Activated naive CD8-positive, alpha-beta T cell treated with anti-CD3 and anti-CD28 coated beads, Interleukin-2, amount 10 ng/mL, durations not matched to agents 7 days and 5 days (primary cell): ENCODE measurements at places on chromosomes 1 and 21. TPM values are rescaled to one million over a fixed set of nuclear protein-coding genes. Genes with fewer than 3 reads are reported as not detected.

DNA sequence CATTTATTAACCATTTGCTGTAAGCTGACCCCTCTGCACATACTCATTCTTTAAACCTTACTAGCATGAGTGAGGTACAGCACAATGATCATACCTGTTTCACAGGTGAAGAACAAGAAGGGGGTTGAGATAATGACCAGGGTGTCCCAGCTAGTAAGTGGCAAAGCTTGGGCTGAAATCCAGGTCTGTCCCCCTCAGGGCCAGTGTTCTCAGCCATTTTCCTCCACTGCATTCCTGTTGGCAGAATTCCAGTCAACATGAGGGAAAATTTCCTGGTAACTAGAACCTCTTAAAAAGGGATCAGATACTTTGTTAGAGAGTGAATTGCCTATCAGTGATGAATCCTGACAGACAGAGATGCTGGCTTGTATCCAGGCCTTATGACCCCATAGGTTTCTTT is 48.1 kb downstream of the SPATA46 start:
- no peak for DNase-seq

The FMOD gene
- not detected for total RNA-seq

DNA sequence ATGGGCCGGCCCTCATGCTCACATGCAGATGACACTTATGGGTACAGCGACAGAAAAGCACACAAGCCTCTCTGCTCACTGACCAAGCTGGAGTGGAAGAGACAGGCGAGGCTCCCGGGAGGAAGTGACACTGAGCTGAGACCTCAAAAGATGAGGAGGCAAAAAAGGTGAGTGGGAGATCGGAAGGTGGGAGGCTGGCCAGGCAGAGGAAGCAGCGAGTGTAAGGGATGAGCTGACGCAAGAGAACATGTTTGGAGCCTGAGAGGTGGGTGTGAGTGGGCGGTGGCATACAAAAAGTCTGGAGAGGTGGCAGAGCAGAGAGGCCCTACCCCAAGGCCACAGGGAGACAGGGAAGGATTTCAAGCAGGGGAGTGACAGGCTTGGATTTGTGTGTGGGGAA is 18.2 kb upstream of the CDCP2 start:
- DNase-seq = no peak

GRCh38 chr1:2087766-2088165 is 37.6 kb downstream of the PRKCZ start:
- no peak for DNase-seq

The SLC2A1 gene
- 82.3 TPM for total RNA-seq

GRCh38 chr1:228902781-228903433 is 167.6 kb downstream of the RHOU start:
- no peak for DNase-seq

- DNase-seq = no peak
These were observed at the start of gene PDC for GRCh38 chr1:186461014-186461413. Gene PDC, minus strand, starts transcription at chr1:186461114. Its CDS starts 11,655 bp downstream, at chr1:186449459.

The RGS13 gene
- total RNA-seq = not detected

DNA sequence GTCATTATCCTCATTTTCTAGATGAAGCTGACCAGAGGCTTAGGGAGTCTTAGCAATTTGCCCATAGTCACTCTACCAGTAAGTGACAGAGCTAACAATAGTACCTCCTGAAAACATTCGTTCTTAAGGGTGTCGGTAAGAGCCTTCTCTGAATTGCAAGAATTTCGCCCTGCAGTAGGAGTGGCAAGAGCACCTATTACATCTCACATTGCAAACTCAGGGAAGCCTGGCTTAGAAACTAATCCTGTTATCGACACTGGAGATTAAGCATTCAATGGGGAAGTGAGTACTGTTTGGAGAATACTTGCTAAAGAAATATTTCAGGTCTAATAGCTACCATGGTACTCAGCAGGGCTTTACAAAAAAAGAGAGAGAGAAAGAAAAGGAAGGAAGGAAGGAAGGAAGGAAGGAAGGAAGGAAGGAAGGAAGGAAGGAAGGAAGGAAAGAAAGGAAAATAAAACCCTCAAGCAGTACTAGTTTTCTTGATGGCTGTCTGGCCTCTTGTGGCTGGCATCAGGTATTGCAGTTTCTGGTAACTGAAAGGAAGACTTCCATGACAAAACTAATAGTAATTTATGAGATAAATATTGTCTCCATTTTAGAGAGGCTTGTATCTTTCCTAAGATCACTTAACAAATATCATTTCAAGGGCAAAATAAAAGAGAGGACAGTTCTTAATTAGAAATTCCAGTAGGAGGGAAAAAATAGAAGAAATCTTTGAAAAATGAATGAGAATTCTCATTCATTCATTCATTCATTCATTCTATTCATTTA is 10.4 kb downstream of the C1orf226 start:
- no peak for DNase-seq

- DNase-seq = no peak
These were observed 49.2 kb downstream of the UMODL1 start for GRCh38 chr21:42120101-42120902.

The PEX19 gene
- total RNA-seq = 65.4 TPM

The OR2G6 gene
- not detected for total RNA-seq

DNA sequence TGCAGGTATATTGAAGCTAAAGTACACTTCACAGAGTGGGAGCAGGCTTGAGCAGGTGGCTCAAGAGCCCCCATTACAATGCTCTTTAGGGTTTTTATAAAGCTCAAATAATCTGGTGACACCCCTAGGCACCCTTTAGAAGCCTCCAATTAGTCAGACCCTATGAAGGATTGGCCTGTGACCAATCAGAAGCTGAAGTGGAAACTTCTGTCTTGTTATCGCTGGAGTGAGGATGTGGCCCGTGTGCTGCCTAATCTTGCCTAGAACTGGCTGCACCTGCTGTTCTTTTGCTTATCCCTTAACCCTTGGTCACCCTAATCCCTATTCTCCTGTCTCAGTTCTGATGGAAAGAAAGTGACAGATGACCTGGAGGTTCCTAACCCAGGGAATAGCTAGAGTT is 70.8 kb upstream of the ABCG1 start:
- no peak for DNase-seq

GRCh38 chr21:41367945-41368734 is 6.3 kb downstream of the MX2 start:
- DNase-seq = no peak

The RSPO1 gene
- total RNA-seq = not detected

- no peak for DNase-seq
These were observed at the start of gene LRRC42 for GRCh38 chr1:53946252-53947171. Gene LRRC42, plus strand, starts transcription at chr1:53946350. Its CDS starts 5,650 bp downstream, at chr1:53952000.

- no peak for DNase-seq
These were observed 8.8 kb upstream of the F3 start for GRCh38 chr1:94550396-94550795.

The TAS1R1 gene
- not detected for total RNA-seq

DNA sequence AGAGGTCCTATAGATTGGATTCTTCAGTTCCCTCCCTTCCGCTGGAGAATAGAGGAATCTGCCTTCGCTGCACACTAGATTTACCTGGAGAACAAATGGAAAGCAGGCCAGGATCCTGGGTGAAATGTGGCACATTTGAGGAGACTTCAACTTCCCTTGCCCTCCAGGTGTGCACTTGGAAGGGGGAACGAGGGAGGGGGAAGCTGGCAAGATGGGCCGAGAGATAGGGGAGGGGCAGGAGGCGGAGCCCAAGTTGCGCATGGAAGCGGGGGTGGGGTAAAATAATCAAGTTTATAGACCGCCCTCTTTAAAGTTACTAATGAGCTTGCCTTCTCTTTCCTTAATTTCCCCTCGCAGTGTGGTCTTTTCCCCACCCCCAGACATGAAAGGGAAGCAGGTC is 155.7 kb upstream of the CAMK1G start:
- no peak for DNase-seq

- no peak for DNase-seq
These were observed 466.8 kb downstream of the KIF26B start for GRCh38 chr1:245621589-245621988.

GRCh38 chr21:41847066-41847804 is 31.9 kb downstream of the PRDM15 start:
- DNase-seq = no peak

GRCh38 chr21:37392441-37392840 is 25.9 kb downstream of the DYRK1A start:
- no peak for DNase-seq
